Neural cell (in vitro differentiated cells): ENCODE measurements at places on chromosomes 16 and 17. TPM values are rescaled to one million over a fixed set of nuclear protein-coding genes. Genes with fewer than 3 reads are reported as not detected.

Gene C1QTNF1
- 0.16 and 0.30 TPM in 2 replicates for polyA plus RNA-seq

Gene STX8
- 78.3 and 100 TPM in 2 replicates for polyA plus RNA-seq

Gene AIPL1
- not detected in 2 replicates for polyA plus RNA-seq

Gene ZPBP2
- polyA plus RNA-seq, result not detected in 2 replicates

Gene AKTIP
- polyA plus RNA-seq, result 68.6 and 73.7 TPM in 2 replicates

Gene RNF112
- 33.3 and 34.7 TPM in 2 replicates for polyA plus RNA-seq

Gene MYH3
- polyA plus RNA-seq, result 0.74 and 3.2 TPM in 2 replicates

Gene ARSG
- polyA plus RNA-seq, result 11.3 and 16.9 TPM in 2 replicates

Gene RAB37
- 0.32 TPM in 1 of 2 replicates, not detected in the other for polyA plus RNA-seq

Gene MARVELD3
- not detected in 2 replicates for polyA plus RNA-seq

Gene RTN4RL1
- 6.6 and 8.1 TPM in 2 replicates for polyA plus RNA-seq

Gene ZG16
- not detected in 2 replicates for polyA plus RNA-seq

Gene ZNF423
- 3.0 and 4.5 TPM in 2 replicates for polyA plus RNA-seq

Gene TBC1D3E
- not detected in 2 replicates for polyA plus RNA-seq

Gene KRTAP4-1
- polyA plus RNA-seq, result not detected in 2 replicates

Gene ATF7IP2
- 20.9 and 22.4 TPM in 2 replicates for polyA plus RNA-seq

Gene PIPOX
- 4.4 and 5.2 TPM in 2 replicates for polyA plus RNA-seq

Gene AANAT
- polyA plus RNA-seq, result not detected in 2 replicates

Gene ACTG1
- polyA plus RNA-seq, result 8,273 and 9,187 TPM in 2 replicates

Gene KCNG4
- not detected in 2 replicates for polyA plus RNA-seq

Gene ZNF768
- 54.4 and 56.5 TPM in 2 replicates for polyA plus RNA-seq

Gene HAGHL
- polyA plus RNA-seq, result 28.3 and 37.6 TPM in 2 replicates

Gene FNDC8
- not detected in 2 replicates for polyA plus RNA-seq

Gene PTGES3L
- 5.8 and 7.8 TPM in 2 replicates for polyA plus RNA-seq

Gene CCL4
- not detected in 2 replicates for polyA plus RNA-seq

Gene SGCA
- 0.43 TPM in 1 of 2 replicates, not detected in the other for polyA plus RNA-seq

Gene MT1F
- polyA plus RNA-seq, result 1.8 and 1.9 TPM in 2 replicates

Gene CPNE7
- polyA plus RNA-seq, result 0.15 and 3.8 TPM in 2 replicates

Gene ITGAD
- not detected in 2 replicates for polyA plus RNA-seq

Gene DDX52
- 29.7 and 33.5 TPM in 2 replicates for polyA plus RNA-seq

Gene GP2
- not detected in 2 replicates for polyA plus RNA-seq

Gene HBM
- not detected in 2 replicates for polyA plus RNA-seq

Gene DOC2A
- polyA plus RNA-seq, result 7.3 and 8.5 TPM in 2 replicates

Gene KRT33B
- polyA plus RNA-seq, result not detected in 2 replicates

Gene CHST5
- 0.84 and 2.7 TPM in 2 replicates for polyA plus RNA-seq

Gene RAB26
- polyA plus RNA-seq, result 2.7 and 4.9 TPM in 2 replicates

Gene CPHXL2
- not detected in 2 replicates for polyA plus RNA-seq

Gene CDH13
- polyA plus RNA-seq, result 2.3 and 3.2 TPM in 2 replicates

Gene WDR81
- polyA plus RNA-seq, result 5.4 and 5.8 TPM in 2 replicates

Gene KRT17
- polyA plus RNA-seq, result 0.78 TPM in 1 of 2 replicates, not detected in the other

Gene SRSF1
- 357 and 380 TPM in 2 replicates for polyA plus RNA-seq

Gene CCL4L2
- polyA plus RNA-seq, result not detected in 2 replicates

Gene HOXB1
- not detected in 2 replicates for polyA plus RNA-seq

Gene GRAP
- polyA plus RNA-seq, result 0.42 and 2.3 TPM in 2 replicates

Gene FLII
- 93.0 and 120 TPM in 2 replicates for polyA plus RNA-seq

Gene SLC13A2
- not detected in 2 replicates for polyA plus RNA-seq

Gene NUPR1
- polyA plus RNA-seq, result not detected in 2 replicates

Gene CACNG4
- 32.9 and 41.9 TPM in 2 replicates for polyA plus RNA-seq

Gene YBX2
- 1.8 and 2.1 TPM in 2 replicates for polyA plus RNA-seq

Gene CLEC18C
- 1.3 and 2.1 TPM in 2 replicates for polyA plus RNA-seq

Gene ACOX1
- 30.1 and 31.2 TPM in 2 replicates for polyA plus RNA-seq

Gene TM4SF5
- not detected in 2 replicates for polyA plus RNA-seq

Gene KCNJ16
- 1.5 and 1.7 TPM in 2 replicates for polyA plus RNA-seq

Gene GAS2L2
- 0.38 and 1.2 TPM in 2 replicates for polyA plus RNA-seq

Gene TNFRSF13B
- not detected in 2 replicates for polyA plus RNA-seq

Gene NLE1
- 30.8 and 43.0 TPM in 2 replicates for polyA plus RNA-seq
